ENCODE measurements at places on chromosomes 5 and 9.

- DNase-seq: no peak
Observed at GRCh38 chr5:149683964-149684363, 46.1 kb upstream of the PPARGC1B start.

DNA sequence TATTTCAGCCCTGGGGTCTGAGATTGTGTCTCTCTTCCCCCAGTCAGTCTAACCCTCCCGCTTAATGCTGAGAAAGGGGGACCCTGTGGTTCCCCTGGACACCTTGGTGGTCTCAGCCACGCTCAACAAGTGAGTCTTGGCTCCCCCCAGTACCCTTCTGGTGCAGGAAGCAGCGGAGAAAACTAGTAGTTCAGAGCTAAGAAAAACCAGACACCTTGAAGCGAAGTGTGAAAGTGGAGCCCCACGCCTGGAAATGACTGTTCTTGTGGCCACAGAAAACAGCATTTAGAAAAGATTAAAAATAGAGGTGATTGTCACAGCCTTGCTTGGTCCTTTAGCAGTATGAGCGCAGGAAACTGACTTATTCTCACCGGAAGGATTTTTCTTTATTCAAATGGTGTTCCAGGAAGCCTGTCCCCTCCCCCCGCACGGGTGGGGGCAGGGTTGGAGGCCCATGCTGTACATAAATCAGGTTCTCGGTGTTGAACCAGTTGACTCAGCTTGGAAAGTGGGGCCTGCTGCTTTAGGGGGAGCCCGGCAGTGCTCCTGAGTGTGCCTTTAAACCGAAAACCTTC, 8.1 kb downstream of the ARPC5L start:
- DNase-seq: no peak

DNA sequence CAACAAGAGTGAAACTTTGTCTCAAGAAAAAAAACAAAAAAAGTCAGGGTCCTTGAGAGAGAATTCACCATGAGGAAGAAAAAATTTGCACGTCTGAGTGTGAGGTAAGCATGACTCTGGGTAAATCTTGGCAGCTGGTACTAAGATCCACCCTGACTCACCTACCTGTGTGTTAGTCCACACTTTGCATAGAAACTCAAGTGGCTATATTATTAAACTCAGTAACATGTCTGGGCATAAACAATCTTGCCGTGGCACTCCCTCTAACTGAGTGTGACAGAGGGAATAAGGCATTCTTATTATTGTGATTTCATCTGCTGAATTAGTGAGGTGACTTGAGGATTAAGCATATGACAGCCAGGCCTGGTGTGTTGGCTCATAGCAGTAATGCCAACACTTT, 259.4 kb upstream of the VLDLR start:
- DNase-seq: no peak

GRCh38 chr5:137075163-137075970, 423.8 kb downstream of the SPOCK1 start:
- DNase-seq: no peak

GRCh38 chr9:137310189-137311052, 8.3 kb upstream of the NRARP start:
- DNase-seq: no peak

GRCh38 chr5:153991168-153991567, 47.5 kb downstream of the FAM114A2 start:
- DNase-seq: no peak

DNA sequence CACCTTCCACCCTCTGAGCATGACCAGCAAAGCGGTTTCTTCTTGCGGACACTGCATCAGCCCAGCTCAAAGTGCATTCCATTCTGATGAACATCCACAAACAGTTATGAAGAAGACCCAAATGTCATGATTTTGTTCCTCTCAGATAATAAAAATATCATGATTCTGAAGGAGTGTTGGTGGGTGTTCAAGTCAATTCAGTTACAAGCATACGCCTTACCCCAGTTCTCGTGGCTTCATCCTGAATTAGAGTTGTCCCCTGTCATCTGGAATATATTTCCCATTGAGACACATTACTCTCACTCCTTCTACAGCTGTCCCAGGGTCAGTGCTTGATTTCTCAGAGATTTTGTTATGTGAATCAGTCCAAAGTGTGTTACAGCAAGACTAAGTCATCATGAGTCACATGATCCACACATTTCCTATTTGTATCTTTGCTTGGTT, 325.4 kb downstream of the RFX3 start:
- no peak for DNase-seq

GRCh38 chr5:139658928-139659667, 10.9 kb downstream of the CXXC5 start:
- peak; percentile 52 for DNase-seq

- DNase-seq: no peak
Observed at GRCh38 chr9:110650261-110650660, 18.3 kb upstream of the MUSK start.

GRCh38 chr5:15073453-15073852, 201.9 kb upstream of the ANKH start:
- no peak for DNase-seq

DNA sequence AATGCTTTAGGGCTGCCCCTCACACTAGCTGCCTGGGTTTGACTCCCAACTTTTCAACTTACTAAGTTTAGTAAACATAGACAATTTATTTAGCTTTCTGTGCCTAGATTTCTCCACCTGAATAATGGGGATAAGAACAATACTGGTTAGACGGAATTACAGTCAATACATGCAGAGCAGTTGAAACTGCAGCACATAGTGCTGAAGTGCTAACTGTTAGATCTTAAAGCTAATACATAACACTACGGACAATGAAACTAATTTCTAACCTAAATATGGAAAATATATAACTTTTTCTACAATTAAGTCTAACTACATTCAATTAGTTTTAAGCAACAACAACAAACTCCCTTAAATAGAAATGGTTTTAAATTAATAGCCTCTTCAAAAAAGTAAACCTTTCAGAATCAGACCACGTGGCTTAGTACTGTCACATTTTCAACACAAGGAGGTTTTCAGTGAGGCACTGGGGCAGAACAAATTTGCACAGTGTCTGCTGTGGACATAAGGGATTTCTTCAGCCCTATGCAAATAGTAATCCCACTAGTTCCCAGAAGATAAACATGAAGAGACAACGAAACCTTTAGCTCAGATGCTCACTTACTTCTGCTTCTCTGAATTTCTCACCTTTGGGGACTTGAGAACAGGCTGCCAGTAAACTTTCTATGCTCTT, 293.4 kb downstream of the EDIL3 start:
- no peak for DNase-seq

DNA sequence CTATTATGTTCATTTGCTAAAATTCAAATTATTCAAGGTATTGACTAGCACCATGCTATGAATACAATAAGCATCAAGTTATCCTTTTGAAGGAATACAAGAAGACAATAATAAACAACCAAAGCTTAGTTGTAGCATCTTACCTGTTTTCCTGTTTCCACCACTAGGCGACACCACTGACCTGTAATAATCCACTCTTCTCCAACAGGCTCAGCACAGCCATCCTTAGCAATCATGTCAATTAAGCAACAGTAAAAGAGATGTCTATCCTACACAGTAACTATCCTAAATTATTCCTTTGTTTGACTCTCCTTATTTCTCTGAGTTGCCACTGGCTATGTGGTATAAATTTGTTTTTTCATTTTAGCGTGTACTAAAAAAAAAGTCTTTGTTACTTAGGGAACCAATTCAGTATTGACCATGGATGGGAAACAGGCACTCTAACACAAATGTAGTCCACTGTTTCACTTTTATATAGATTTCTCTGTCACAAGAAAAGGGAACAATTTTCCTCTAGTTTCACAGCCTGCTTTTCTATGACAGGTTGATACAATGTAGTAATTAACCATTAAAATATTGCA, 46.2 kb downstream of the PCA3 start:
- DNase-seq: no peak

DNA sequence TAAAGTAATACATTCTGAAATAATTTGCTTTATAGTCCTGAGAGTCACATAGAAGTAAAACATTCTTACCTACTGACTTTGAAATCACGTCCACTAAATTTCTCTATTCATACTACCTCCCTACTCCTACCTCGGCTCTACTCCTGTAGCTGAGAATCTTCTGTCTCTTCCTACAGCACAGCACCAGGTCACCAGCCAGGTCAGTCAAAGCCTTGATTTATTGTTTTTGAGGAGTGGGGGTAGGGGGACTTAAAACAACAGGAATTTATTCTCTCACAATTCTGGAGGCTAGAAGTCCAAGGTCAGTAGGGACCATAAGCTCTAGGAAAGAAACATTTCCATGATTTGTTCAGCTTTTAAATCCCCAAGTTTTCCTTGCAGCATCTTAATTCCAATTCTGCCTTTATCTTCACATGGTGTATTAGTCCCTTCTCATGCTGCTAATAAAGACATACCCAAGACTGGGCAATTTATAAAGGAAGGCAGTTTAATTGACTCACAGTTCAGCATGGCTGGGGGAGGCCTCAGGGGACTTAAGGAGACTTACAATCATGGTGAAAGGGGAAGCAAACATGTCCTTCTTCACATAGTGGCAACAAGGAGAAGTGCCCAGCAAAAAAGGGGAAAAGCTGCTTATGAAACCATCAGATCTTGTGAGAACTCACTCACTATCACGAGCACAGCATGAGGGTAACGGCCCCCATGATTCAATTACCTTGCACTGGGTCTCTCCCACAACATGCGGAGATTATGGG, 49.6 kb upstream of the CCNG1 start:
- DNase-seq: no peak

- DNase-seq: no peak
Observed at GRCh38 chr9:14515049-14515448, 178.2 kb downstream of the ZDHHC21 start.

DNA sequence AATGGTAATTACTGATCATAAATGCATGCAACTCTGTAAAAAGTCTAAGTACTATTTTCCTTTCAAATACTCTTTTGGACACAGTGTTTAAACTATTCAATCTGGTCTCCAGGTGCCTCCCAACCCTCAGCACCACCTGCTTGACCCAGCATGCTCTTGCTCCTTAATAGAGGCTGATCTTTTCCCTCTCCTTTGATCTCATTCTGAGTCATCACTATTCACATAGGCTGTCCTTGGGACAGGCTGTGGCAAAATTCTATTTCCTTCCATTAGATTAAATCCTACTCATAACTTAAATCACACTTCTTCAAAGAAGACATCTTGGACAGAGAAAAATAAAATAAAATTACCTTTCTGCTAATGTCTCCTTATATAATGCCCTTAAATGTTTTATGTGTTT, 199.4 kb upstream of the ST8SIA4 start:
- DNase-seq: no peak

DNA sequence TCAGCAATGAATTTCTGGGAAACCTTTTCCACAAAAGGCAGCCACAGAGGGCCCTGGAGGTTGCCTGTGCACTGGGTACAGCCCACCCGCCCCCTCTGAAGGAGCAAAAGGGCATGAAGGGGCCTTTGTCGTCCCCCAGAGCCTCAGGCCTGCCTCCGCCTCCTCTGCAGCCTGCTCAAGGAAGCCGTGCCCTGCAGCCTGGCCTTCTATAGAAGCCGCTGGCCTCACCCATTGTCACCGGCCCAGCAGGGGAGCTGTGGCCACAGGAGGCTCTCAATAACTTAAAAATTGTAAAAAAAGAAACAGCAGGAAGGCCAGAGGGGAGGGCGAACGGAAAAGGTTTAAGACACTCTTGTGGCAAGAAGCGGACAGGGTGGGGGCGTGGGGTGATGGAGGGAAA, 213.3 kb downstream of the IRX2 start:
- no peak for DNase-seq

DNA sequence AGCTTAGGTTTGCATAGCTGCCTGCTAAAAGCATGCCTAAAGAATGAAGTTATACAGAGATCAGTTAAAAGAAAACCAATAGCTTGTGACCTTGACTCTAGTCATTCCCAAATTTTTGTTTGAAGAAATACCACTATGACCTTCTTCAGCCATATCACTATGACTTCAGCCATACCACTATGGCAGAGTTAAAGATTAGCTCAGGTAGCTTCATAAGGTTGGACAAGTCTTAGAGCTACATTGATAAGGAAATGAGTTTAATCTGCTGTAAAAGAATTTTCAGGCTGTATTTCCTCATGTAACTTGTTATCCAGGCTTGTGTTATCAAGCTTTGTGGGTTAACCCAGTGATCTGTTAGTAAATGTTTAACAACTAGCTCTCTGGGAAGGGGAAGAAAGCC, 30.7 kb downstream of the C6 start:
- no peak for DNase-seq

- no peak for DNase-seq
Observed at GRCh38 chr5:61618577-61618976, 286.5 kb downstream of the ZSWIM6 start.

- DNase-seq: no peak
Observed at GRCh38 chr9:130383350-130383715, 61.4 kb upstream of the ASS1 start.

DNA sequence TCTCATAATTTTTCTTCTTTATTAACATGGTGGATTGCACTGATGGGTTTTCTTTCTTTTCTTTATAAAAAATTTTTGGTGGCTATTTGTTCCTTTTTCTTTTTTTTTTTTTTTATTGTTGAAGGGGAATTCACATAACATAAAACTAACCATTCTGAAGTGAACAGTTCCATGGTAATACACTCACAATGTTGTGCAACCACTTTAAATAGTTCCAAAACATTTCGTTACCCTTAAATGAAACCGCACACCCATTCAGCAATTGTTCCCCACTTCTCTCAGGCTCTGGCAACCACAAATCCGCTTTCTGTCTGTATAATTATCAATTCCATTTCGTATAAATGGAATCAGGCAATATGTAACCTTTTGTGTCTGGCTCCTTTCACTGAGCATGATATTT, 11.7 kb upstream of the SETX start:
- no peak for DNase-seq

DNA sequence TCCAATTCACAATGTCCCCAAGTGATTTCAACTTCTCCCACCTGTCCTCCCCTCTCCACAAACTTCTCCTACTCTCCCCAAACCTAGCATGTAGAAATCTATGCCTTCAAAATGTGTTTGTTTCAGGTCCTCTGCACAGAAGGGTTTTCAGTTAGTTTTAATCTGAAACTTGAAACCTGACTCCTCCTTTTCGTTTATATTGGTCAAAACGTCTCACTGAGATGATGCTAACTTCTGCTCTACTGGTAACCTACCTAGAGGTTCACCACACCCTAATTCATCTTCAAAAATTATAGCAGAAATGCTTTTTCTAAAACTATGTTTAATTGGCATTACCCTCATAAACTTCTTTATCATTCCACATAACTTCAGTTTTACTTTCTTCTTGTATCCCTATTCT, 401.8 kb upstream of the ADAMTS16 start:
- DNase-seq: no peak

- DNase-seq: no peak
Observed at GRCh38 chr9:119412399-119412798, 43.2 kb upstream of the BRINP1 start.

GRCh38 chr9:104746798-104747197, 685 bp upstream of the NIPSNAP3A start:
- no peak for DNase-seq
